ENCODE measurements at places on chromosomes 4 and X.

- no peak for DNase-seq
Measured at GRCh38 chrX:118864063-118864635, 40.5 kb downstream of the ZCCHC12 start.

GRCh38 chr4:52868133-52868532 lies 6.0 kb downstream of the RASL11B start:
- no peak for DNase-seq

- DNase-seq = no peak
Measured at GRCh38 chr4:134160211-134160610, 41.4 kb downstream of the PABPC4L start.

- peak; percentile 60 for DNase-seq
Measured at GRCh38 chr4:155025762-155026457, 182.5 kb upstream of the NPY2R start.

DNA sequence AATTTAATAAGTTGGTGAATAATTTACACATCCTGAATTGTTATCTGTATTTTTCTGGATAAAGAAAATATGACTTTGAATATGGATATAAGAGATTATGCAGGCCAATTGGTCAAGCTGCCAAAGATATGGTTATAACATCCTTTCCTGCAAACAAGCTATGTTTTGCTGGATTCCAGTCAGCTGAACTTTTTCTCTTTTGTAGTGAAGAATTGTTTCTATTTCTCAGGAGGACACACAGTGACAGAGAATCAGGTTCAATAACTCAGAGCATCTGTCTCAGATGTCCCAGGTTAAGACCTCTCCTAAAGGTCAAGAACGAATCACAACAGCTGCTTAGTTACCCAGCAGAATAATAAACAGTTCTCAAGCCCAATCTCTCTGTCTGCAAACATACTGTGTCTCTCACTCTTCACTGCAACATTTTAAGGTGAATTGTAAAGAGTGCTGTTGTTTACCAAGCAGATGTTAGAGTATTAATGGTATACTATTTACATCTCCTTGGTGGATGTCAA lies 189.5 kb upstream of the ANKRD50 start:
- no peak for DNase-seq

- DNase-seq = peak; percentile 71
Measured at GRCh38 chrX:38805432-38806389, 4.5 kb downstream of the MID1IP1 start.

- no peak for DNase-seq
Measured at GRCh38 chrX:107728371-107729099, 47.1 kb downstream of the TSC22D3 start.

DNA sequence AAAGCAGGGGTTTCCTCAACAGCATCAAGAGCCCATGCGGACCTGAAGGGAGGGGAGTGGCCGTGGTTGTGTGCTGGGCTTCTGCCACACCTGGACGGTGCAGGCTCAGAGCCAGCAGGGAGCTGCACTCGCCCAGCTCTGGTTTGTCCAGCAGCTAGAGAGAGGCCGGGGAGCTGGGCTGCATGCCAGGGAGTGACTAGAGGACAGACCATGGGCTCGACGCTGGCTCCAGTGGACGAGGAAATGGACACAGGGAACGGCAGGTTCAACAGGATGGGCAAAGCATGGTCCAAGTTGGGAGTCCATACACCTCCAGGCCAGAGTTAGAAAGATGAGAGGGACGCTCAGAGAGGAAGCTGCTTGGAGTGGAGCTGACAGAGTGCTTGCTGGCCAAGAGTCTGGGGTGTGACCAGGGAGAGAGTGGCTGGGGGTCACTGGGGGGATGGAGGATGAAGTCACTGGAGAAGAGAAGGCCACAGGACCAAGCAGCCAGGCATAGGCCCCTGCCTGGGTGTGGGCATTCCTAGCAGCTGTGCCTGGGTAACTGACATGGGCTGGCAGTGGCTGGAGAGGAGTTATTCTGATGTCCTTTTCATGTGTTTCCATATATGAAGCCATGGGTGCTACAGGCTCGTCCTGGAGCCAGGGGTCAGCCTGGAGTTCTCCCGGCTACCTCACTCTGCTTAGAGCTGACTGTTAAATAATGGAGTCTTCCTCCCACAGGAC lies 42.8 kb downstream of the HTT-AS start:
- DNase-seq = no peak

GRCh38 chr4:128663325-128663724 lies 146.2 kb upstream of the JADE1 start:
- peak; percentile 50 for DNase-seq

GRCh38 chrX:110284159-110284558 lies 33.7 kb downstream of the AMMECR1 start:
- DNase-seq = no peak

- no peak for DNase-seq
Measured at GRCh38 chr4:94208918-94209317, 1.3 kb downstream of the SMARCAD1 start.

- no peak for DNase-seq
Measured at GRCh38 chrX:80174925-80175574, 160.5 kb downstream of the TBX22 start.

DNA sequence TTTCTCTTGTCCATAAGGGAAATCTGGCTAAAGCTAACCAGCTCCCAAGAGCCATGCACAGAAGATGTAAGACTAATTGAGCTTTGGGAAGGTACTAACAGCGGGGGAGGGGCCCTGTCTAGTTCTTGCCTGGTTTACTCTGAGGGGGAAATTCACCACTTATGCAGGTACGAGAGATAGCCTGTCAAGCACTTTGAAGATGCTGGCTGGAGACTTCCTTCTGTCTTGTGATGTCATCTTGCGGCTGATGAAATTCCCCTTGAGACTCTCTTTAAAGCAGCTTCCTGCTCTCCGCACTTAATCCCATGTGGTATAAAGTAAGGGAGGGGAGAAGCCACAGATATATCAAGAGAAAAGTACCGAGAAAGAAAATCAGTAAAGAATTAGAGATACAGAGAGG lies 345.3 kb downstream of the MAPK10 start:
- DNase-seq = no peak

- DNase-seq = no peak
Measured at GRCh38 chrX:39818750-39819149, 279.0 kb downstream of the BCOR start.

- DNase-seq = no peak
Measured at GRCh38 chrX:72114306-72114705, 17.4 kb downstream of the RTL5 start.

DNA sequence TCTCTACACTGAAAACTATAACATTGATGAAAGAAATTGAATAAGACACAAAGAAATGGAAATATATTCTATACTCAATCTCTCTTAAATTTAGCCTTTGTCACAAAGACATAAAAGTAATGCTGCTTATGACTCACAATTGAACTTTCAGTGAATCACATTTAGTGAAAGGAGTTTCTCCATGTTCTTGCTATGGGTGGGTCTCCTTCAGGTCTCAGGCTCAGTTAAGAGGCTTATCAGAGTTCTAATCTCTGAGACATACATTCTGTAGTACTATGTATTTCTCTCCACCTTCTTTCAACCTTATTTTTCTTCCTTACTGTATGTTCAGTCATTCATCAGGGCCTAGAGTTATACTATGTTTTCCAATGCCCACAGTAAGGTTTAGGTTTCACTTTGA lies 220.9 kb downstream of the DTHD1 start:
- no peak for DNase-seq

DNA sequence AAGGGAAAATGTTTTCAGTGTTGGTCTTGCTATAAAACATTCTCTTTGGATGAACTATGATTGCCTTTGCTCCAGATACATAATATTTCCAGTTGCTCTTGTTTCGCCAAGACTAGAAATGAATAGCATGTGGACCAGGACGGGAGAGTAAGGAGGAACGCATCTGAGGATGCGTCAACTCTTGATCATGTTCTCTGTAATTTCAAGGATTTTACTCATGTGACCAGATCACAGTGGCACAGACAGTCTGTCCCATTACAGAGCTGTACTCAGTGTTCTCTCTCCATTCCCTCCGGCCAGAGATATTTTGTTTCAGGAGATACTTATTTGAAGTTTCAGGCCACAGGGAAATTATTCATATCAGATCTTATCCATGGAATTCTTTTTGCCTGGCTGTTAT lies 266.6 kb downstream of the MID1IP1 start:
- no peak for DNase-seq

GRCh38 chr4:72918362-72918761 lies 151.2 kb downstream of the COX18 start:
- DNase-seq = no peak

DNA sequence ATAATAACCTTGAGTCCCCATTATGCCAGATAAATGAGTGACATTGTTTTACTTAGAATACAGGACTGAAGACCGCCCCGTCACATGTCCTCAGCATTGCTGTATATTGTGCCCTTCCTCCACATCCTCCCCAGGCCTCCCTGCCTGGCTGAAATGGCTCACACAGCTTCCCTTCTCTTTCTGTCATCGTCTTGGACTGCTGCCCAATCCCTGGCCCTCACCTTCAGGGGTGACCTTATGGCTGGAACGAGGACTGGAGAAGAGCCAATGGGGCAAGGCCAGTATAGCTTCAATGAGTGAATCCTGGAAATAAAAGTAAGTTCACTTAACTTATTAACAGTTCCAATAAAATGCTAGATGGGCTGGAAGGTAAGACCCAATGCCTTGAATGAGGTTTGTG lies 2.7 kb downstream of the KCNE5 start:
- DNase-seq = no peak

GRCh38 chr4:139374251-139374650 lies 72.0 kb upstream of the NDUFC1 start:
- DNase-seq = no peak

- DNase-seq = no peak
Measured at GRCh38 chrX:149036086-149036485, 469.0 kb downstream of the IDS start.

DNA sequence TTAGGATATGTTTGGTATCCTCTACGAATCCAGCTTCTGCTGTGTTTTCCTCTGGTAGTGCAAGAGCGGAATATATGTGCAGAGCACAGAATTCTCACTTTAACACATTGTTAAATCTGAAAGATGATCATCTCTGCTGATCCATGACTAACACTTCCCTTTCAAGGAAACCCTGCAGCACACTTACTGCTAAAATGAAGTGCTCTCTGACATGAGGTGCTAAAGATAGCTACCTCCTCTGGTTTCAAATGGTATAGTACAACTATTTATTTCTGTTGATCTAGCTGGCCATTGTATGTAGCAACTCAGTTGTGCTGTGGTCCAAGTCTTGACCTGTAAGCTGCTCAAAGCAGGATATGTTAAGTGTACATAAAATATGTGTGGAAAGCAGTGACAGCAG lies 162.4 kb upstream of the FMR1 start:
- no peak for DNase-seq

DNA sequence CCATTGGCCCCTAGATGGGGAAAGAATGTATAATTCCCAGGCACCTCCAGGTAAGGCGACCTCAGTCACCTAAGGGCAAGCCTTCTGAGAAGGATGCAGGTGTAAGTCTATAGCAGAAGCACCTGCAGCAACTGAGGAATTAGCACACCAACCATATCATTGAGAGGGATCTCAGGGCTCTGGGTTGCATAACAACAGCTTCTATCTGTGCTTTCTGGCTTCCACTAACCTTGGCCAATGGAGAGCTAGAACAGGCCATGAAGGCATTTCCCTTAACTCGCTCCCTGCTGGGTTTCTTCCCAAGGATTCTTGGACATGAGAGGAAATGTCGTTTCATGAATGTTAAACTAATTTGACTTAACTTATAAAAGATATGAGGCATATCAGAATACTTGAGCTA lies 177.8 kb upstream of the GK2 start:
- DNase-seq = no peak

DNA sequence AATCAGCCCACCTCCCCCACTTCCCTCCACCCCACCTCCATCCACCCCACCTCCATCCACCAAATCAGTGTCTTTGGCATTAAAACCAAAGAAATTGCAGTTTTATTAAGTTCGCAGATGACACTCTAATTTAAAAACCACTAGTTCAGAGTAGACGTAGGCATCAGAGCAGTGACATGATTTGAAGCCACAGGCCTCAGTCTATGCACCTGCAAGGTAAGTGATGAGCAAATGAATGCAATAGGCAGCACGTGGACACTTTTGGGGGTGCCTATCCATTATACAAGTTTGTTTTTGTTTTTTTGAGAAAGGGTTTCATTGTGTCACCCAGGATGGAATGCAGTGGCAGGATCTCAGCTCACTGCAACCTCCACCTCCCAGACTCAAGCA lies 88.0 kb upstream of the TRIM2 start:
- DNase-seq = no peak

GRCh38 chr4:89324671-89325070 lies 17.1 kb upstream of the GPRIN3 start:
- DNase-seq = no peak

GRCh38 chrX:2820136-2820771 lies 8.5 kb upstream of the GYG2 start:
- DNase-seq = no peak

DNA sequence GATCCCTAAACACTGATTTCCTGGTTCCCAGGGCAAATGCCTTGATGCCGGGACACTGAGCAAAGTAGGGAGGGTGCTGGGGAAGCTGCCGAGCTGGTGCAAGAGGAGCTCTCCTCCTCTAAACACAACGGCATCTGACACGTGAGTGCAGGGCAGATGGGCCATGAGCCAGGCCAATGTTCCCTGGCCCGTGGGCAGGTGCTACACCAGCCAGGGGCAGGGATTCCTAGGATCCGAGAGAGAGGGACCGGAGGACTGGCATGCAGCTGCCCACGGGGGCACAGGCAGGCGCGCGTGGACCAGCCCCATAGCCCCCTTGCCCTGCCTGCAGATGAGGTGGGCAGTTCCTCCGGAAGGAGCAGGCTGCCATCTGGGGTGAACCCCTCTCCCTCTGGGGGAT lies 66.8 kb upstream of the AFAP1 start:
- DNase-seq = no peak

DNA sequence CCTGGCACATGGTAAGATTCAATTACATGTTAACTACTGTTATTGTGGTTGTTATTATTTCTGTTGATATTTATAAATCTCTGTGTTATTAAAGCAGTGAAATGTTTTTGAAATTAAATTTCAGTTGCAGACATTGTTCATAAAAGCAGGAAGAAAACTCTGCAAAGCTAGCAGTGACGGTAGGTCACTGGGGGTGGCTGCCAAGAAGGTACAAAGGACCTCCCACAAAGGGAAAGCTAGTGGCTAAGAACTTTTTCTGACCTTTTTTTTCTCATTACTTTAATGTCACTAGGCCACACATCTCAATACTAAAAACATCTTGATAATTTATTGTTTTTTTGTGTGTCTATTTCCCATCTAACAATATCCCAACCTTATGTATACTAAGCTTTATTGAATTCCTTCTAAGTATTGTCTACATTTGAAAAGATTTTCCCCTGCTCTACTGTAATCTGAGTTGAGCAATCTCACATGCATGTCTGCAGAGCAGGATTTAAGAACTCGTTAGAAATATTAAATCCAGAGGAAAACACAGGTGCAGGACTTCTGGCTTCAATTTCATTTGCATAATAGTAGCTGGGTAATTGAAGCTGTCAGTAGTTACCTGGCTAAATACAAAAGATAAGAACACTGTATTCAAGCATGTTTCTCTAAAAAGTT lies 197.3 kb downstream of the CFAP299 start:
- DNase-seq = no peak

- no peak for DNase-seq
Measured at GRCh38 chrX:146887020-146887419, 72.5 kb upstream of the CXorf51A start.

- DNase-seq = no peak
Measured at GRCh38 chr4:58732973-58733372, 1622.8 kb upstream of the IGFBP7 start.
